ENCODE measurements at places on chromosomes 5 and 9.

- DNase-seq, result no peak
Measured at GRCh38 chr9:90898228-90898627, 96.6 kb downstream of the SYK start.

DNA sequence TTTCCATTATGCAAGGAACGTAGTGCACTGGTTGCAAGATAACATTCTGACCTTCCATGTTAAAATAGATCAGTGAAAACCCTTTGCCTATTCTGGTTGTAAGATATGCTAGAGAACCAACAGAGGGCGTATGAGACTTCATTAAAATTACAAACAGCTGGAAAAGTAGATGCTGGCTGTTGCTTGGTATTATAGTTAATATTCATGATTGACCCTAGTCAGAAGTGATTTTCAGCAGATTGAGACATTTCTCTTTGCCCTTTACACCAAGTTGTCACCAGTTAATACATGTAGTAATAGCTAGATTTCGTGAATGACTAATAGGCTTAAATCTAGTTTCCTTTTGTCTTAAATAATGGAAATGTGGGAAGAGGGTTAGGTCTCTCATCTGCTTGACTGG is 13.8 kb upstream of the FGF18 start:
- DNase-seq, result no peak

GRCh38 chr9:132798817-132799790 is 79.0 kb downstream of the AK8 start:
- no peak for DNase-seq

DNA sequence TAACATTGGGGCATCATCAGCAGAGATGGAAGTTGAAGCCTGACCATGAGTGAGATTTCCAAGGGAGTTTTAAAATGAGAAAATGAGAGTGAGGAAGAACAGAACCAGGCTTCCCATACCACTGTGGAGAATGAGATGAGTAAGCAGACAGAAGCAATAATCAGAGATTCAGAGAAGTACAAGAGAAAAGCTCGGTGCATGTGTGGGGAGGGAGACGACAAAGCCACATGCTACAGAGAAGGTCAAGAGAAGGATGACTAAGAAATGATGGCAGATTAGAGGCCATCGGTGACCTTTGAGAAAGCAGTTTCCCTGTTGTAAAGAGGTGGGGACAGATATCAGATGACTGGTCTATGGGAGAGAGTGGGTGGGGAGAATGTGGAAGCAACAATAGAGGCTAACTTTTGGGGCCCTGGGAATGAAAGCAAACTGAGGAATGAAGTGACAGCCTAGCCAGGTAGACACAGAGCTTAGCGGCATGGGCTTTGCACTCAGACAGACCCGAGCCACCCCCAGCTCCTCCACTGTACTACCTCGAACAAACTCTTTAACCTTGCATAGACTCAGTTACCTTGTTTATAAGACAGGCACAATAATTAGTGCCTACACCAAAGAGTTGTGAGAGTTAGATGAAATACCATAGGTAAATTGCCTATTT is 207.7 kb downstream of the PIK3R1 start:
- DNase-seq, result no peak

GRCh38 chr9:133115604-133116345 is 5.3 kb downstream of the RALGDS start:
- DNase-seq, result peak; percentile 68

DNA sequence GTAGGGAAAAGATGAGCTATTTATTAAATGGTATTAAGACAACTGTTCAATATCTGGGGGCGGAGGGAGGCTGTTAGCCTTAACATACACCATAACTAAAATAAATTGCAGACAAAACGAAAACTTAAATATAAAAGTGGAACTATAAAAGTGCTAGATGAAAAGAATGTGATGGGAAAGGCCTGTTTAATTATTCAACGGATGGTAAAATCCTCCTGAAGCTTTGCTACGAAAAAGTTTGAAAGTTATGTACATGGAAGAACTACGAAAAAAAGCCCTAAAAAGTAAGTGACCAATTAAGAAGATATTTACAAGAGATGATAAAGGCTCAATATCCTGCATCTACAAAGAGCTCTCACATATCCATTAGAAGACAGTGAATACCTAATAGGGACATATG is 197.8 kb upstream of the IER5L start:
- no peak for DNase-seq

DNA sequence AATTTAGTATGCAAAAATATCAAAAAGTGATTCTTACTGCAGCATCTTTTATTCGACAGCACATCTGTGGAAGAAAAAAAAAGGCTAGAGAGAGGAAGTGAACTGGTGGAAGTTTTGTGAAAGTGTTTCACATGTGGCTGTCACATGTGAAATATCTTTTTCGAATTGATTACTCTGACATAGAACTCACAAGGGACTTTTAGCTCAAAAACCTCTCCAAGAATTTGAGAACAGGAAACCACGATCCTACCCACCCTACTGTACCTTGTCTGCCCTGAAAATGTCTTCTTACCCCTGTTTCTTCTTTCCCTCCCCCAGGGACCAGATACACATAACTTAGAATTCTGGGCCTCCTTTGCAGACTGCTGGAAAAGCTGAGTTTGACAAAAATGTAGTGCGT is 106.5 kb upstream of the PRRC1 start:
- no peak for DNase-seq

- no peak for DNase-seq
Measured at GRCh38 chr5:449151-449550, 6.2 kb downstream of the EXOC3 start.

DNA sequence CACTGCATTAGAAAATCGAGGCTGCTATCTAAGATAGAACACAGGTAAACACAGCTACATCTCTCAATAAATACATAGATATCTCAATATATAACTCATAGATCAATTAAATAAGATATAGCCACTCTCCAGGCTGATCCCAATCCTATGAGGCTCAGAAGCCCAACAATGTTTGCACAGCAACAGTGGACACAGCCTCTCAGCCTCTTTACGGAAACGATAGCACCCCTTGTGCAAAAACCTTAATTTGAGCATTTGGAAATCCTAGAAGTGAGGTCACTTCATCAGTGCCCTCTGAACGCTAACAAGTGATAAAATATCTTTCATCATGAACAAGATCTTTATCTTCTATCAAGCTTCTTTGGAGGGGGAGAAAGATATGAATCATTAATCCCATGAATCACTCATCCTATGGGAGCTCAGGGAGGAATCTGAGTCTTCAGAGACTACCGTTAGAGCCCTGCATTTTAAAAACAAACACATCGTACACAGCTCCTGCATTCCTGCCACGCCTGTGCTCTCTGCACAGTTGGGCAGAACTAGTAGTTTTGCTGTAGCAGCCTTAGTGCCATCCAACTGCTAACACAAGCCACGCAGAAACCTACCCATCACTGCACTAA is 71.4 kb downstream of the MED27 start:
- peak; percentile 30 for DNase-seq

- no peak for DNase-seq
Measured at GRCh38 chr9:80787636-80788035, 901.7 kb downstream of the TLE1 start.

DNA sequence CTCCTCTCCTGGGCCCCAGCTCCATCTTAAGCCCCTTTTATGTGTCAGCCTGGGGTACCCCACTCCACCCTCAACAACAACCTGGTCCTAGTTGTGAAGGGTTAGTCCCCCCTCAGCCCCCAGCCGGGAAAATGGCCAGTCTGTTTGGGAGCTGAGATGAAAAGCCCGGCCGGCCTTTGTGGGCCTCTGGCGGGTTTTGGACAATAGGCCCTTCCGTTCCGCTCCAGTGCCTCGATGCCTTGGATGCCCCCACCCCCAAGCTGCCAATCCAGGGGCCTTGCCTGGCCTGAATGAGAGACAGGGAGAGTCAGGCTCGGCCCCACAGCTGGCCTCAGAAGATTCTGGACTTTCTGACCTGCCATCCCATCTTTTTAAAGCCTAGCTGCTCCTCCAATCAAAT is 9.2 kb downstream of the CNTFR start:
- no peak for DNase-seq

GRCh38 chr9:68648971-68649370 is 56.1 kb upstream of the PIP5K1B start:
- DNase-seq, result no peak

- no peak for DNase-seq
Measured at GRCh38 chr9:85142968-85143367, 473.4 kb downstream of the NTRK2 start.

- DNase-seq, result no peak
Measured at GRCh38 chr5:151221574-151221973, 2.3 kb downstream of the CCDC69 start.

- no peak for DNase-seq
Measured at GRCh38 chr9:30845136-30845535, 1539.3 kb upstream of the ACO1 start.

- no peak for DNase-seq
Measured at GRCh38 chr5:27451377-27451776, 413.0 kb upstream of the CDH9 start.

- DNase-seq, result no peak
Measured at GRCh38 chr9:111035543-111036428, 2.5 kb downstream of the LPAR1 start.

- DNase-seq, result peak; percentile 65
Measured at GRCh38 chr5:39400713-39401578, 23.8 kb downstream of the DAB2 start.

- DNase-seq, result no peak
Measured at GRCh38 chr5:1012313-1012841, 3.8 kb downstream of the NKD2 start.
